ENCODE measurements at places on chromosomes 7 and 10.
A peak's percentile ranks its signal among the peaks of the same experiment; 100 is the strongest.

DNA sequence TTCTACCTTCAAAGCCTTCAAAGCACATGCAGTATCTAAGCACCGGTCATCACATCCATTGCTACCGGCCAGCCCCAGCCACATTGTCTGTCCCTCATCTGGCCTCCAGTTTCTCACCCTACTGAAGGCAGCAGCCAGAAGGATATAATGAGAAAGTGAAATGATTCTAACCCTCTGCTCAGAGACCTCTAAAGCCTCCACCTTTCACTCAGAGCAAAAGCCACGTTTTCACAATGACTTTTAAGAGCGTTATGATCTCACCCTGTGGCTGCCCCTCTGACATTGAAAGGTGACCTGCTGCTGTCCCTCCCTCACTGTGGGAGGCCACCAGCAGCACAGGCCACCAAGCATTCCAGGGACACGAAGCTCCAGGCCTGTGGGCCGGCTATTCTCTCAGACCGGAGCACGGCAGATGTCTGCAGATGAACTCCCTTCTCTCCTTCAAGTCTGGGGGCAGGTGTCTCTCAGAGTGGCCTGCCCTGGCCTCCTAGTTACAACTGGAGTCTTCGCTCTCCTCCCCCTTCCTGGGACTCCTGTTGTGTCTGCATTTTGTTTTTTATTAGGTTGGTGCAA lies 94.9 kb upstream of the EEPD1 start:
- no peak for DNase-seq

- DNase-seq, result no peak
These were observed 50.5 kb upstream of the DLG5 start for GRCh38 chr10:77977016-77977415.

GRCh38 chr7:23043441-23043840 lies 29.5 kb upstream of the HYCC1 start:
- DNase-seq, result no peak

DNA sequence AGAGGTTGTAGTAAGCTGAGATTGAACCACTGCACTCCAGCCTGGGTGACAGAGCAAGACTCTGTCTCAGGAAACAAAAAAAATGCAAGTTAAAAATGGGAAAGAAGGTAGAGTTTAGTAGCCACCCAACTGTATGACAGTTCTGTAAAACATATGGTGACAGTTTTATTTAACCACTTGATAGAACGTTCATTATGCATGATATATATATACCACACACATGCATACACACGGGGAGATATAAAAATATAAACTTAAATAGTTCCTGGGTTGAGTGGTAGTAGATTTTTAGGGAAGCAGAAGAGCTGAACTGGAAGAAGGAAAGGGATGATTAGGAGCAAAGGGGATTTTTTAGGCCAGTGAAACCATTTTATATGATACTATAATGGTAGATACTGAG lies 120.0 kb downstream of the KMT2C start:
- DNase-seq, result no peak

DNA sequence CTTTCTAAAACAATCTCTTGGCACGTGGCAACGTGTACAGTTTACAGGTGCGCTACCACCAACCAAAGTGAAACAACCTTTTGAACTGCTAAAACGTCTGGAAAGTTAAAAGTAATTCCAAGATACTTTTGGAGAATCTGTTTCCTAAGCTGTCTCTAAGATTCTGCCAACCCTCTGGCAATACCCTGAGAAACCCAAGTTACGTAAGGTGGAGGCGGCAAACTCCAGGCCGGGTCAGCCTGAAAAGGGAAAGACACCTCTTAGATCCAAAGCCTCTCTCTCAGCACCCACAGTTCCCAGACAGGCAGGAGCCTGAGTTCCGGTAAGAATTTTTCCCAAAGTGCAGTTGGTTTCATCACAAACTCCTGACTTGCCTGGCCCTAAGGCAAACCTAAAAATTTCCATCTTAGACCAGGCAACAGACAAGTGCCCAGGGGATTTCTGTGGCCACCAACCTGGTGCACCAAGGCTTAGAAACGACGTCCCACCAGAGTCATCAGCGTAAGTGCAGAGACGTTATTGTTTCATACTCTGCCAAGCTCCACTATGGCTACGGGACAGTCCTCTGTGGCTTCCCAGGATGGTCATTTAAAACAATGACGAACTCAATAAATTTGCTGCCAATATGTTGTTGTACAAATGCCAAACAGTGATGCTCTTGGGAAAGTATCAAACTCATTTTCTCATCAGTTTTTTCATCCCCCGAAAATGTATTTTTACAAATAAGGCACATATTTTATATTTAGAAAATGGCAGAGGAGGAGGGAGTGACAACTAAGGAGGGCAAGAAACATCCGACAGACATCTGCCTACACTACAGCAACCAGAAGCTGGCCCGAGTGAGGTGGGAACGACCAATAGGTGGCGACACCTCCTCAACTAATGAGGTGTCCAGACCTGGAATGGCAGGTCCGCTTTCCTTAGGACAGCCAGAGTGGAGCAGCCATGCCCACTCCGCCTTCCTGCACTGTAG lies 205.8 kb upstream of the FRMD4A start:
- no peak for DNase-seq

- DNase-seq, result no peak
These were observed 168.5 kb downstream of the NOC3L start for GRCh38 chr10:94194256-94194655.

- no peak for DNase-seq
These were observed 488.3 kb downstream of the TNS3 start for GRCh38 chr7:47093320-47094234.

GRCh38 chr10:73647875-73648651 lies 6.8 kb upstream of the MYOZ1 start:
- no peak for DNase-seq

GRCh38 chr10:65196111-65196510 lies 1674.9 kb downstream of the REEP3 start:
- no peak for DNase-seq

GRCh38 chr10:17648243-17649035 lies 4.5 kb downstream of the STAM start:
- DNase-seq, result peak; percentile 13

- DNase-seq, result no peak
These were observed 48.7 kb downstream of the VIPR2 start for GRCh38 chr7:159095979-159096411.

GRCh38 chr10:28619455-28619854 lies 57.9 kb upstream of the BAMBI start:
- no peak for DNase-seq

DNA sequence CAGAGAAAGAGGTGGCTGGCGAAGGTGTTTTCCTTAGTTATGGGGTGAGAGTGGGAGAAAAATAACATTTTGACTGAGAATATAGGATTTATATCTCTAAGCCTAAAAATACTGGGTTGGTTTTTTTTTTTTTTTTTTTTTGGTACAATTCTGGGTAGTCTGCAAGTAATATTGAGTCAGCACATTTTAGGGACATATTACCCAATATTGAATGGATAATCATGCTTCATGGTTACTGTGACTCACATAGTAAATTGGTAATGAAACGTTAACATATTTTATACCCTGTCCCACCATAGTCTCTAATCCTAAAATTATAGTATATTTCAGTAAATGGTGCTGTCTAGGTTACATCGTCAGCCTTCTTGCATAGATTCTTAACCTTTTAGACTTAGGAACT lies 91.4 kb downstream of the TPST1 start:
- DNase-seq, result no peak

GRCh38 chr7:45696476-45696875 lies 122.3 kb downstream of the ADCY1 start:
- DNase-seq, result no peak

- DNase-seq, result no peak
These were observed 28.6 kb downstream of the HECW1 start for GRCh38 chr7:43141091-43141490.

GRCh38 chr7:69670701-69671100 lies 72.4 kb downstream of the AUTS2 start:
- DNase-seq, result no peak

- DNase-seq, result no peak
These were observed 317.4 kb downstream of the EXOC4 start for GRCh38 chr7:133570321-133570720.

DNA sequence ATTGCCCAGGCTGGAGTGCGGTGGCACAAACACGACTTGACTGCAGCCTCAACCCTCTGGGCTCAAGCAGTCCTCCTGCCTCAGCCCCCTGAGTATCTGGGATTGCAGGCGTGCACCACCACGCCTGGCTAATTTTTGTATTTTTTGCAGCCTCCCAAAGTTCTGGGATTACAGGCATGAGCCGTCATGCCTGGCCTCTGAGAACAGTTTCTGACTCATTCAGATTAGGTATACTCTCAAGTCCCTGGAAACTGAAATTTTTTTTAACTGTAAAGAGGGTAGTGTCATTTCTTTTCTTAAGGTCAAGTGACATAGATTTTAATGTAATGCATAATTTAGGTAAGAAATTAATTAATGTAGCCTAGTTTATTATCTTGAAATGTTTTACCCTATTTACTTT lies 104.7 kb downstream of the SEPTIN7 start:
- DNase-seq, result no peak

DNA sequence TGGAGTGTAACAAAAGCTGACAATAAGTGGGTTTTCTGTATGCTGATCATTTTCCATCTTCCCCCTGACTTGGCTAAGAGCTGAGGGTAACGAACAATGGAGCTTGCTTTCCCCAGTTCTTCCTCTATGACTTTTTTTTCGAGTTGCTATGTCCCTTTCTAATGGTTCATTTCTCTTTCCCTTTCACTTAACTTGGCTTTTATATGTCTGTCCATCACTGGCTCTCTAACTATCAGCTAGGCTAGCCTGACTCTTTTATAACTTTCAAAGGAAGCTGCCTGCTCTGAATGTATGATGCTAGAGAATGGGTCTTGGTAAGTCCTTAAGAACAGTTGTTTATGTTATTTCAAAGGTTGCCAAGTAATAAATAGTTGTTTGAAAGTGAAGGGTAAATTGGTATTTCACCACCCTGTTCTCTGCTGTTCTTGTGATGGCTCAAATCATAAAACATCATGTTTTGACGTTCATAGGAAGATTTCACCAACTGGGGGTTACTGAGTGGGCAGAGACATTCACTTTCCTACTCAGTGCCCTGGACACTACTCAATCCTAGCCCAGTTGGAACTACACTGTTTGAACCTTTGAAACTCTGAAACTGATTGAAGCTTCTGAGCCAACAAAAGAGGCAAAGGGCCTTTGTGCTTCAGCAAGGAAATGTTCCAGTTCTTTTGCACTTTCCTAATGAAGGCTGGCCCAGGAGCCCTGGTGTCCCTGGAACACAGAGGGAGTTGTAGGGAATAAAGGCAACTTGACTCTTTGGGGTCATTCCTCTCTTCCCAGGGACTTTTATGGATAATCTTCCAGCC lies 85.4 kb upstream of the PHYHIPL start:
- DNase-seq, result no peak

DNA sequence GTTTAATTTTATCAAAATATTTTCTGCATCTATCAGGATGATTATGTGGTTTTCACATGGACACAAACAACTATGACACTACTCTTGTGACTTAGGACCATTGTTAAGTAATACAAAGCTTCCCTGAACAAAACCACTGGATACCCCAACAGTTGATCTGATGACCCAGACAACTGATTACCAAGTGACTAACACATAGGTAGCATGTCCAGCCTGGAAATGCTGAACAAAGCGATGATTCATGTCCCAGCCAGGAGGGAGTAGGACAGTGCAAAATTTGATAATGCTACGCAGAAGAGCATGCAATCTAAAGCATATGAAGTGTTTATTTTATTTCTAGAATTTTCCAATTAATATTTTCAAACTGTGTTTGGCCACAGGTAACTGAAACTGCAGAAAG lies 8.9 kb upstream of the PNLIP start:
- DNase-seq, result no peak

- no peak for DNase-seq
These were observed 115.5 kb upstream of the GALNT17 start for GRCh38 chr7:71016401-71016800.

DNA sequence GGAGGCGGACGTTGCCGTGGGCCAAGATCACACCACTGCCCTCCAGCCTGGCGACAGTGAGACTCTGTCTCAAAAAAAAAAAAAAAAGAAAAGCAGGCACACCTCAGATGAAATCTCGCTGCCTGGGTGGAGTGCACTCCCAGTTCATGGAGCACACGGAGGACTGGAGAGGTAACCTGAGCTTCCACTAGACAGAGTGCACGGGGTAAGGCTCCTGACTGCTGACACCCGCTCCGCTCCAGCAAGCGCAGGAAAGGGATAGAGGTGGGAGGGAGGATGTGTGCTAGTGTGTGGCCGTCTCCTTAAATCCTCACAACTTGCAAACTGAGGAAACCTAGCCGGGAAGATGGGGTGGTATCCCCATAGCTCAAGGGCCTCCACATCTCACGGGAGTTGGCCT lies 50.8 kb downstream of the FAM53B start:
- no peak for DNase-seq

- no peak for DNase-seq
These were observed 402.7 kb downstream of the IPMK start for GRCh38 chr10:57864765-57865680.

DNA sequence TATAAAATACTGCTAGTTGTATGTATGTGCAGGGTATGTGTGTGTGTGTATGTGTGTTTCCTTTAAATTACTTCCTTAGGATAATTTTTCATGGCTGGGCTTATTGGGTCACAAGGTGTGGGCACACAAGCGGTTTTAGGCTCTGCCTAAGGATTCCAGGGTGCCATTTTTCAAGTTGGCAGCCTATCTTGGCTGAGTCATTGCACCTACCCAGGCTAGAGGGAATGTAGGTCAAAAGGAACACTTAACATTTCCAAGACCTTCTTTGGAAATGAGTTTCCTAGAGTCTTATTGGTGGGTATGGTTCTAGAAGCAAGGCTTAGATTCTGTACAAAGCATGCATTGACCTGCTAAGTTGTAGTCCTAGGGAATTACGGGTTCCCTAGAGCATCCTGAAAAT lies 642.1 kb downstream of the LRMDA start:
- DNase-seq, result no peak

DNA sequence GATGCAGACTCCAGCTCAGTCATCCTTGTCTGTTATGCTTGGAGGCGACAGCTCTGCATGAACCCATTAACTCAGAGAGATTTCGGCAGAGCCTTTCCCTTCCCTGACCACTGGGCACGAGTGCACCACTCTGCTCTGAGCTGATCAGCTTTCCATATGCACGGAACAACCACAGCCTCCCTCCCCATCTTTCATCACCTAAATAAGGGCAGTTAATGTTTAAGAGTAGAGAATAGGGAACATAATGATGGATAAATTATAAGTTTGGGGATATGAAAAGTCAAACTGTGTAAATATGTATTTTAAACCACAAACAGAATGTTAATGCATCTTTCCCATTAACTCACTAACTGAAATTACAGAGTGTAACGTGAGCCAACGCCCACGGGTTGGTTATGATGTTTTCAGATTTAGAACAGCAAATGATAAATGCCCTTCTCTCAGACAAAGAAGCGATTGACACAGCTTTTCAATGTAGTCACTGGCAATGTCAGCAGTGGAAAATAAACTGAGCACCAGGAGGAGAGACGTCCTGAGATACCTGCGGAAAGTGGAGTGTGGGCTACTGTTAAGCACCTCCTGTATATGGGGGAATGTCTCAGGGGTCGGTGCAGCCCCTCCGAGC lies 658.2 kb downstream of the LRMDA start:
- DNase-seq, result no peak

DNA sequence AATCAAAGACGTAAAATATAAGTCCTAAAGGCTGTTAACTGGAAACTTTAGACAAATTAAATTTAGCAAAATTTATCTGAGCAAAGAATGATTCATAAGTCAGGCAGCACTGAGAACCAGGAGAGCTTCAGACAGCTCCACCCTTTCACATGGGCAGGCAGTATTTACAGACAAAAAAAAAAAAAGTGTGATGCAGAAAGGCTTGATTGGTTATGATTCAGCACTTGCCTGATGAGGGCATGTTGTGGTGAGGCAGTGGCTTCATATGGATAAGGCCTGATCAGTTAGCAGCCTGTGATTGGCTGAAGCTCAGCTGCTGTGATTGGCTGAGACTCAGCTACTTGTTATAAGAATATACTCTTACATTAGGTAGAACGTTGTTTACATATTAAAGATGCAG lies 495.4 kb upstream of the POM121L12 start:
- no peak for DNase-seq

All from activated T-helper 1 cell treated with Interleukin-2 at 50 U/mL for 16 hours (primary cell).